NCI-H1417 treated with DMSO at 0.1 percent for 48 hours (cell line): ENCODE measurements at places on chromosomes 7 and 10.

GRCh38 chr10:43691485-43691884 lies 42.8 kb upstream of the ZNF32 start:
- DNase-seq = no peak

DNA sequence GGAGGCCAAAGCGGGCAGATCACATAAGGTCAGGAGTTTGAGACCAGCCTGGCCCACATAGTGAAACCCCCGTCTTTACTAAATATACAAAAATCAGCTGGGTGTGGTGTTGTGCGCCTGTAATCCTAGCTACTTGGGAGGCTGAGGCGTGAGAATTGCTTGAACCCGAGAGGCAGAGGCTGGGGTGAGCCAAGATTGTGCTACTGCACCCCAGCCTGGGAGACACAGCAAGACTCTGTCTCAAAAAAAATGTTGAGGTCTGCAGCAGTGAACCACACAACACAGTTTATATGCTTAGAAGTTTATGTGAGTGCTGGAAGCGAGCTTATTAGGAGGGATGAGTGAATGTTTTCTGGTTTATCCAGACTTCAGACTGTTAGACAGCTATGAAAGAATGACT lies 10.4 kb downstream of the LHPP start:
- DNase-seq = no peak

DNA sequence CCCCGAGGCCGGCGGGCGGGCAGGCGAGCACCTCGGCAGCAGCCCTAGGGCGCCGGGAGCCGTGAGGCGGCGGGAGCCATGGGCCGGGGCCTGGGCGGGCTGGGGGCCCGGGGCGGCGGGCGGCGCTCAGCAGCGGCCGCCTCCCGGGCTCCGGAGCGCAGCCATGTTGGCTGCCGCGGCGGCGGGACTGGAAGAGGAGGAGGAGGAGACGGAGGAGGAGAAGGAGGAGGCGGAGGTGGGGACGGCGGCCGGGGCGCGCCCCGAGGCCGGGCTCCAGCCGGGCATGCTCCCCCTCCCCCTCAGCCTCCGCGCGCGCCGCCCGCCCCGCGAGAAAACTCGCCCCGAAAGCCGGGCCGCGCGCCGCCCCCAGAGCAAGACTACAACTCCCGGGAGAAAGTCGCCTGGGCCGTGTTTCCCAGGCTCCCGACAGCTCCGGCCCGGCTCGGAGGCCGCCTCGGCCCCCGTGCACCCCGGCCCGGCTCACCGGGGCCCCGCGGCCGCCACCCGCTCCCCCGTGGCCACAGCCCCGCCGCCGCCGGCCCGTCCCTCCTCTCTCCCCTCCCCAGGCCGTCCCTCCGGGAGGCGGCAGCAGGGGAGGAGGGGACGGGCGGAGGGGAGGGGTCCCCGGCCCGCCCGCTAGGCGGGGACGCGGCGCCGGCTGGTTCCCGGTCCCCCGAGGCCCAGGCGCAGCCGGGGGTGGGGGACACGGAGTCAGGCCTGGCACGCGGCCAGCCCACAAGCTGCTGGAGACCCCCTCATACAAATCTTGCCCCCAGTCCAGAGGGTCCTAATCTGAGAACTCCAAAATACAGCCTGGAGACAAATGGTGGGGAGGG lies at the start of gene DLG5:
Gene DLG5 (minus strand): TSS at position 190 of the 836 bp plus-strand sequence. CDS start 235 bp downstream, outside the sequence.
- DNase-seq = no peak

DNA sequence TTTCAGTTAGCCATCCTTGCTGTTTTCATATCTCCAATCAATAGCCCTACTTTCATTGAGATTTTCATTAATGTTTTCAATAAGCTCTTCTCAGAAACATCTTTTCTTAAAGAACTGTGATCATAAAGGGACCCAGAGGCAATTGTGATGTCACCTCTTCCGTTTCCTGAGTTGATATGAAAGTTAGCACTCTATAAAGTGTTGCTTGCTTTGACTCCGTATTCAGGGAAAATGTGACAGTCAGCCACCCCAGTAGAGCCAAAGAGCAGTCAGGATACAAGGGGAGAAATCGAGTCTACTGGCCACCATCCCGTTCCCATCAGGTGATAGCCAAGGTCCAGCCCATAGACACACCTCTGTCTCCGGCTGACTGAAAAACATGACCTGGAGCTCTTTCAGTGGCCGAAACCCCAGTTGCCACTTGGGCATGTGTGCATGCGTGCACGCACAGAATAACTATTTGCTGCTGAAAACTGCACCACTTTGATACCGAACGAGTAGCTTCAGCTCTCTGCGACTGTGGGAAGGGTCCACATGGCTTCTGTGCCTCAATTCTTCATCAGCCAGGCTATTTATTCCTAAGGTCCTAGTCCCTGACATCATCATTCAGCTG lies 291.4 kb downstream of the USP6NL start:
- no peak for DNase-seq

DNA sequence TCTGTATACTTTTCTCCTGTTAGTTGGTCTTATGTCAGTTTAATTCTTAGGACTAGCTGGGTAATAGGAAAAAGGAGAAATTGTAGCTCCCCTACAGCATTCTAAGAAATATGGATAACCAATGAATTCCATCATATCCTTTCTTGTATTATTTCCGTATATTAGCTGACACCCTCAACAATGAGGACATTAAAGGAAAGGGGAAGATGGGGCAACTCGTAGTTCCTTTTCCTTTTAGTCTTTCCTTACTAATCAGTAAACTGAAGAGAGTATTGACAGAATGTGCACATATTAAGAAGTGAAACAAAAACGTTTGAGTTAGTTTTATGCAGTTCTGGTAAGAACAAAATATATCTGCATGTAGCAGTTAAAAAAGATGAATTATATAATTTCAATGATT lies 35.1 kb upstream of the C10orf67 start:
- no peak for DNase-seq

DNA sequence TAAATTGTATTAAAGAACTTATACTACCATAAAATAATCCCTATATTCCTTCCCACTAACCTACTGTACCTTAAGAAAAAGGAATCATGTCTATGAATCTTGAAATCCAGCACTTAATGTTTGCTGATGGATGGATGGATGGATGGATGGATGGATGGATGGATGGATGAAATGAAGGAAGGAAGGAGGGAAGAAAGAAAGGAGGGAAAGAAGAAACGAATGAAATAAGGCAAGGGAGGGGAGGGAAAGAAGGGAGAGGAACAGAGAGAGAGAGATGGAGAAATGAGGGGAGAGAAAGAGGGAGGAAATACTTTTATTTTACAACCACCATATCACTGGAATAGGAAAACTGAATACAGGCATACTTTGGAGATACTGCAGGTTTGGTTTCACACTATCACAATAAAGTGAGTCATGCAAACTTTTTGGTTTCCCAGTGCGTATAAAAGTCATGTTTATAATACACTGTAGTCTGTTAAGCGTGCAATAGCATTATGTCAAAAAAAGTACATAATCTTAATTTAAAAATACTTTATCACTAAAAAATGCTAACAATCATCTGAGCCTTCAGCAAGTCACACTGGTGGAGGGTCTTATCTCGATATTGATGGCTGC lies 219.8 kb downstream of the CHCHD3 start:
- DNase-seq = no peak

GRCh38 chr7:138519061-138519798 lies 59.2 kb downstream of the TRIM24 start:
- no peak for DNase-seq

DNA sequence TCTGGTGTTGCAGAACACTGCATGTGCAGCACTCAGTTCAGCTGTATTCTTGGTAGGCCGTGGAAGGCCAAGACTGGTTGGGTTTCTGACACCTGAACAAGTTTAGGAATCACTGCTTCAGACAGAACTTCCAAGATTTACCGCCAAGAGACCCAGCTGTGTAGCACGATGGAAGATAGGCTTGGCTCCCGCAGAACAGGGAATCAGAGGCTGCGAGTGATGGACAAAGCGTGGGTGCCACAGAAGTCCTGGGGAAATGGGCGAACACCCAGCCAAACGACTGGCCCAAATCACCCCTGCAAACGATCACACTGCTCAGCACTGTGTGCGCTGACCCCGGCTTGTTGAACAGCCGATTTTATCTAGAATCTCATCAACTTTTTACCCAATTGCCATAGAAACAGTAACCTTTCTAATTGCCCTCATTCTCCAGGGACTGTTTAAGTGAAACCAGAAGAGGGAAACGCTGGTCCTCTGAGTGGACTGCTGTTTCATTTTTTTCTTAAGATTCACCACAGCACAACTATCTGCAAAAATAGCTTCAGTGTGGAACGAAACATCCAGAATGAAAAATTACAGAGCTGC lies 17.9 kb downstream of the ZFAND2A start:
- DNase-seq = no peak

- no peak for DNase-seq
Observed at GRCh38 chr7:103143868-103144267, 5.0 kb downstream of the NAPEPLD start.

- DNase-seq = no peak
Observed at GRCh38 chr7:28338041-28338440, 74.3 kb upstream of the CREB5 start.

DNA sequence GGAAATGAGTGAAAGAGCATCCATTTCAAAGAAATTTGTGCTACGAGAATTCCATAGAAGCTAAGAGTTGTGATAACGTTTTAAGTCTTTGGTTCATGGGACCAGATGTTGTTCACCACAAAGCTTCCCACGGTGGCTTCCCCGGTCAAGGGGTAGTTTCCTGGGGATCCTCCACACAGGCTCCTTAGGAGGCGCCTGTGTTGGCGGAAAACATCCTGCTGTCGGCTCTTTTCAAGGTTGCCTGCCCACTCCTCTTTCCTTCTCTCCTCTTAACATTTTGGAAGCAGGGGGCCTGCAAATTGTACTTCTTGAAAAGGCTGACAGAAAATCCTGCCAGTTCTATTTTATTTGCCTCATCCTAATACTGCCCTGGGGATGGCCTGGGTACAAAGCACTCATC lies 398.6 kb downstream of the SORCS1 start:
- no peak for DNase-seq

- DNase-seq = no peak
Observed at GRCh38 chr7:153524070-153524601, 528.1 kb upstream of the DPP6 start.

DNA sequence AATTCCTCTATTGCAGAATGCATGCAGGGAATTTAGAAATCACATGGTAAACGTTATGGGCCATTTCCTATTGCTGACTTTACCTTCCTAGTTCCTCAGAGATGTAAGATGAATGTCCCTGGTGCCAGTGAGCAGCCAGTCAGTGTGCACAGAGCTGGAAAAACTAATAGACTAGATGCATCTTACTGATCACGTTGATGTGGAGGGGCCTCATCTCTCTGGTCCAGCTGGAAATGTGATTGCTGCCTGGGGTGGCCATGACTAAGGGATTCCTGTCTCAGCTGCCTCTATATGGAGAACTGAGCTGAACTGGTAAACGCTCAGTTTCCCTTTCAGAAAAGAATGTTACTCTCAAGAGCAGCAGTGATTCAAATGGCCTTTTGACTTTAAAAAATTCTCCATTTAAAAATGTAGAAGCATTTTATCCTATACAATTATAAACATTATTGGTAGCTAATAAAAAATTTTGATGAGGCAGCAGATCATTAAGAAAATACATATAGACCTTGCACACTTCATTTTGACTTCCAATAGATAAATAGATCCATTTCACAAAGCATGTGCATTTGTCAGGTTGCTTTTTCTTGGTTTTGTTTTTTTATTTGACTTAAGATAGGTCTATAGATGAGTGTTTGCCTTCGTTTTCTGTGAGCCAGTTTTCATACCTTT lies 80.5 kb upstream of the INSYN2A start:
- no peak for DNase-seq

DNA sequence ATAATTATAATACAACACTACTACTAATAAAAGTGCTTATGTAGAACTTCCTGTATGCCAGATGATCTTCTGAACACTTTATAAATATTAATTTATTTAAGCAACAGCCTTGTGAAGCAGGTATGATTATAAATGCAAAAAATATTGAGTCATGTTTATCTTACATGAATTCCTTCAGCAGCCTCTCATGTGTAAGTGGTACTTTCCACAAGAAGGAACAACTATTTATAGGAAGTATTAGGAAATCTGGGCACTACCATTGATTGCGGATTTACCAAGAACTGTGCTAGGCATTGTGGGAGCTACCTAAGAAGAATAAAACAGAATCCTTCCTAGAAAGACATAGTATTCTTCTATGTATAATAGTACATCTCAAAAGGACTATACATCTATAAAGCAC lies 10.7 kb upstream of the STEAP4 start:
- no peak for DNase-seq

DNA sequence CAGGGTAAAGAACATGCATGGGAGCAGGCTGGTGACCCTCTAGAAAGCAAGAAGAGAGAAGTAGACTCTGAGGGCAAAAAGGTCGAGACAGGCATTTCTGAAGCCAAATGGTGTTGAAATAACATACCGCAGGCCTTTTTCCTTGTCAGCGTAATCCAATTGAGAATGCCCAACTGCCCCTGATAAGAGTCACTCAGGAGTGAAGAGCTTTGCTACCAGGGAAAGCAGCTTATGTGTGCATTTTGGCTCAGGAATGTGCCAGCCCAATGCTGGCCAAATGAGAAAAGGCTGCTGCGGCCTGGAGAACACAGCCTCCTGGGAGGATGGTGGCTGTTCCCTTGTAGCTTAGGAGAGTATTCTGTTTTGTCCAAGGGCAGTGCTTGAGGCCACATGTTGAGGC lies 61.4 kb upstream of the NFKB2 start:
- DNase-seq = no peak

- no peak for DNase-seq
Observed at GRCh38 chr7:136950331-136950730, 81.9 kb downstream of the CHRM2 start.

GRCh38 chr10:44032216-44032615 lies 352.7 kb downstream of the CXCL12 start:
- no peak for DNase-seq

DNA sequence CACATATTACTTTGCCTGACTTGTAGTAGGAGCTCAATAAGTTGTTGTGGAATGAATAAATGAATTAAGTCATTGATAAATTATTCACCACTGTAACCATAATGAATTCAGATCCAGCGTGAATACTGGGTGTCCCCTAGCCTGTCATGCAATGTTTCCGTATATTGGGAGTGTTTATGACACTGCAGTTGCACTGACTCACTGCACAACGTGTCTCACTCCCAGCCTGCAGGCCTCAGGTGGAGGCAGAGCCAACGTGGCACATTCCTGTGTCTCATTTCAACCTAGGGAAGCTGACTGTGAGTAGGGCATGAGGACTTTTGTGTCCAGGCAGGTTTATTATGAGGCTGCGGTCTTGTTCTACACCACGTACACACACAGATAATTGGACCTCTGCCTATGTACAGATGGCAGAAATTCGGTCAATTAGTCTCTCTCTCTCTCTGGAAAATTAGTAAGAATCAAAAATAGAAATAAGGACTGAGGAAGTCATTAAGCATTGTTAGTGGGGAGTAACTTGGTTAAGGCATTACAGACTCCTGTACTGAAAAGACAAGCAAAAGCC lies 299.1 kb upstream of the IGFBP3 start:
- no peak for DNase-seq

GRCh38 chr7:140230861-140231770 lies 54.3 kb upstream of the KDM7A start:
- DNase-seq = no peak

- DNase-seq = no peak
Observed at GRCh38 chr7:46929359-46929758, 652.6 kb downstream of the TNS3 start.

- no peak for DNase-seq
Observed at GRCh38 chr10:31288962-31289361, 30.1 kb upstream of the ZEB1 start.

GRCh38 chr7:34330308-34330707 lies 327.7 kb upstream of the NPSR1 start:
- DNase-seq = no peak

GRCh38 chr10:5873515-5873995 lies 16.1 kb downstream of the ANKRD16 start:
- DNase-seq = no peak

GRCh38 chr10:116785867-116786266 lies 43.5 kb upstream of the HSPA12A start:
- no peak for DNase-seq
